ENCODE measurements at places on chromosomes 1 and 21. TPM values are rescaled to one million over a fixed set of nuclear protein-coding genes. Genes with fewer than 3 reads are reported as not detected.

NR1I3 gene
- total RNA-seq: not detected

DNA sequence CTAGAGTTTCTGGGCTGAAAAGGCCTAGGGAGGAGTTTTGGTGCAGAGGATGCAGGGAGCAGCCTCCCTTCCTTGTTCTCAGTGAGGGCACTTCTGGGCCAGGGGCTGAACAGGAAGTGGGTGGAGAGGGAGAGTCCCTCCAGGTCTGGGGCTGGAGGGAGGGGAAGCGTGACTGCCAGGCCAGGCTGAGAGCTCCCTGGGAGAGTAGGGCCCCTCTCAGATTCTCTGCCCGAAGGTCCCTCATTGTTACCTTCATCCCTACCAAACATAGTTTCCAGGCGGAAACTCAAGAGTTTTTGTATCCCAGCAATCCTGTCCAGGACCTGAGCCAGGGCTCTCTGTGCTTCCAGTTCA is 36.8 kb downstream of the CITED4 start:
- H3K36me3 ChIP-seq: no peaks in the 10 kb centered on the region
- no peak for DNase-seq
- peaks cover 42% of the 10 kb centered on the region for H3K4me1 ChIP-seq
- peak overlapping the region; percentile 97 for H3K27ac ChIP-seq
- no peaks in the 10 kb centered on the region for H3K27me3 ChIP-seq
- peak overlapping the region; percentile 33 for H3K4me3 ChIP-seq

GRCh38 chr1:14500041-14500440 is 98.4 kb upstream of the KAZN start:
- no peak overlapping the region for H3K27ac ChIP-seq
- no peaks in the 10 kb centered on the region for H3K36me3 ChIP-seq
- DNase-seq: no peak
- no peak overlapping the region for H3K4me3 ChIP-seq
- peaks cover 1% of the 10 kb centered on the region for H3K27me3 ChIP-seq
- peaks cover 17% of the 10 kb centered on the region for H3K4me1 ChIP-seq

- H3K27me3 ChIP-seq: no peaks in the 10 kb centered on the region
- no peak overlapping the region for H3K27ac ChIP-seq
- peak; percentile 12 for DNase-seq
- H3K36me3 ChIP-seq: peaks cover 5% of the 10 kb centered on the region
- peaks cover 49% of the 10 kb centered on the region for H3K4me1 ChIP-seq
- no peak overlapping the region for H3K4me3 ChIP-seq
These were observed 5.3 kb downstream of the ATP2B4 start for GRCh38 chr1:203631946-203632345.

- H3K27me3 ChIP-seq: no peaks in the 10 kb centered on the region
- H3K4me3 ChIP-seq: no peak overlapping the region
- H3K4me1 ChIP-seq: no peaks in the 10 kb centered on the region
- H3K36me3 ChIP-seq: no peaks in the 10 kb centered on the region
- no peak overlapping the region for H3K27ac ChIP-seq
These were observed 10.9 kb downstream of the TCEANC2 start for GRCh38 chr1:54064299-54064698.

DNA sequence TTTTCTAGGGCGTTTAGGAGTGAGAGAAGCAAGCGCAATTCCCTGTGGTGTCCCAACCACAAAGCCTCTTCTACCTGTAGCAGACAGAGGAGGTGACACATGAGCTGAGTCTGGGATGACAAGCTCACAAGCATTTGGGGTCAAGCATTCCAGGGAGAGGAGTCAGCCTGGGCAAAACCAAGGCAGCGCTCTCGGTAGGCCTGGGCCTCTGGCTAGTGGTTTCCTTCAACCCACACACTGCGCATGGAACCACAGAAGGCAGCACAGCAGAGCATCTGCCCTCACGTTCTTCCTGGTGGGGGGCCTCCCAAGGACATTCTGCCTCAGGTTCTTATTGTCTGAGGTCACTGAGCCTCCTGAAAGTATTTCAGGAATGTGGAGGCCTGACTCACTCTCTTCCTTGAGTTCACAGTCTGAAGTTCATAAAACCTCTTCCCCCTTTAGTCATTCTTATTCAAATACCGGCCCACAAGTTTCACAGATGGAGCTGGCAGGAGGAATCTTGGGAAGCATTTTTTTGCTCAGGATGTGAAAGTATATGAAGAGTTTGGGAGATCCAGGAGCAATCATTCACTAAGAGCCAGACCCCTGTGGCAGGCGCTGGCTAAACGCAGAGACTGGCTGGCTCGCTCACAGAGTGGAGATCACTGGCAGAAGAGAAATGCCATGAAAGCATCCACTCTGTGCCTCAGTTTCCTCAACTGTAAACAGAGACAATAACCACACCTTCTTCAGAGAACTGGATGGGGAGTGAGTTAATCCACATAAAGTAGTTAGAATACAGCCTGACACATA is 26.8 kb downstream of the CCN1 start:
- no peak overlapping the region for H3K4me3 ChIP-seq
- H3K4me1 ChIP-seq: peaks cover 73% of the 10 kb centered on the region
- H3K27me3 ChIP-seq: no peaks in the 10 kb centered on the region
- DNase-seq: peak; percentile 96
- H3K36me3 ChIP-seq: no peaks in the 10 kb centered on the region
- peak overlapping the region; percentile 87 for H3K27ac ChIP-seq

DNA sequence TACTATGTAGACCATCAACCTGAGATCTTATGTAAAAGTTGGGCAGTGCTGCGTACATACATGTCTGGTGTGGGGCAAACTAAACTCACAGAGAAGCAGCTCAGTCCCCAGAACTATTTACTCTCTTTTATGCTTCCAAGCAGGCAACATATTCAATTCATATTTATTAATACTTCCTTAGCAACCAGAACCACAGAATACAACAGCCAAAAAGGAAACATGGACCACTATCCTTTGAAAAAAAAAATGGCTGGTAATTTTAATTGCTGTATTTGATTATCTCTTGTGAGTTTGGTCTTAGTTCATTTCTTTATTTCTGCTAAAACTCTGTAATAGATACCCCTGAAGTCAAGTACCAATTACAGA is 1.5 kb upstream of the PPP1R15B start:
- no peak for DNase-seq
- peak overlapping the region; percentile 100 for H3K27ac ChIP-seq
- H3K36me3 ChIP-seq: no peaks in the 10 kb centered on the region
- H3K4me1 ChIP-seq: peaks cover 28% of the 10 kb centered on the region

- H3K27me3 ChIP-seq: peaks cover 1% of the 10 kb centered on the region
- H3K36me3 ChIP-seq: no peaks in the 10 kb centered on the region
- H3K4me1 ChIP-seq: no peaks in the 10 kb centered on the region
- no peak overlapping the region for H3K27ac ChIP-seq
- H3K4me3 ChIP-seq: no peak overlapping the region
- DNase-seq: no peak
These were observed 91.8 kb upstream of the KAZN start for GRCh38 chr1:14506471-14507255.

DNA sequence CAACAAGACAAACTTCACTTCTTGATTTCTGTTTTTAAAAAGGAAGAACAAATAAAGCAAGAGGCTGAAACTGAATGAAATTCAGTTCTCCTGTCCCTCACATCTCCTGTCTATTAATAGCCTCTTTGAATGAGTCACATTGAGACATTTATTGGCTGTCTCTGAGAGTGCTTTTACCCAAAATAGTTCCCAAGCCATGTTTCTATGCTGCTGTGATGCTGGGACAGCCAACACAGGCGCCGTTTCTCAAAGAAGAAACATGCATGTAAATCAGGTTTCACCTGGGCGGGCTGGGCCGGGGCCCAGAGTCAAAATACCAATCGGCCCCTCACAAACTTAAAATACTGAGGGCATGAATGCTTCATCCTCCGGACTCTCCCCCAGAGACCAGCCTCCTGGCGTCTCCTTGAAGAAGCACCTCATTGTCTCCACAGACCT is 105.2 kb downstream of the EDEM3 start:
- no peaks in the 10 kb centered on the region for H3K36me3 ChIP-seq
- peak overlapping the region; percentile 48 for H3K4me3 ChIP-seq
- no peak for DNase-seq

DNA sequence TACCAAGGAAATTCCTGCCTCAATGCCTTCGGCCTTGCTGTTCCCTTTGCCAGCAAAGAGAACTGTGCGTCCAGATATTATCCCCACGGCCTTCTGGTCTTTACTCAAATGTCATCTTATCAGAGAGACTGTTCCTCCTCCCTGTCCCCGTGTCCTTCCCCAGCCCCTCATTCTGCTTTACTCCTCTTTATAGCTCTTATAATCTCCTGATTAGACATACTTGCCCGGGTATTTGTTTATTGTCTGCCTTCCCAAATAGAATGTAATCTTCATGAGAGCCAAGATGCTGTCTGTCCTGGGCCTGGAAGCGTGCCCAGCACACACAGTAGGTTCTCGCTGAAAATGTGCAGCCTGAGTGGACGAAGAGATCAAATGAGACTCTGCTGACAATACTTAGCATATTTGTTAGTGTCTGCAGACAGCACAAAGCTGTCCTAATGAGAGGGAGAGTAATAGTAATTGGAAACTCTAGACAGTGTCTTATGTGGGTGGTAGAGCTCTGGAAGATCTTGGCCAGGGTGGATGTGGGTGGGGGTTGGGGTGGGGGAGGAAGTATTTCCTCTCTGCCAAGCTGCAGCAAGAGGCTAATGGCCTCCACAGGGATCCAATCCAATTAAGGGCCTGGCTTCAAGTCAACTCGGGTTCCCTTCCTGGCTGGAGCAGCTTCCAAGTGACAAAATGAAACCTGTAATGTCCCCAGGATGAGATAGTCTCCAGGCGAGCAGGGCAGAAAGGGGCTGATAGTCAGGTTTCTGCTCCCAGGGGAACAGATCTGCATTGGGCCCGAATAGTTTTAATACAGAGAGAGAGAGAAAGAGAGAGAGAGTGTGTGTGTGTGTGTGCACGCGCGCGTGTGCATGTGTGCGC is 9.5 kb upstream of the CLIC4 start:
- no peak overlapping the region for H3K4me3 ChIP-seq
- H3K4me1 ChIP-seq: peaks cover 16% of the 10 kb centered on the region
- H3K27ac ChIP-seq: peak overlapping the region; percentile 49
- no peak for DNase-seq

CLDN17 gene
- total RNA-seq: not detected

ORC1 gene
- 5.1 TPM for total RNA-seq

PDE9A gene
- total RNA-seq: 0.60 TPM

CYYR1 gene
- 4.1 TPM for total RNA-seq

DNA sequence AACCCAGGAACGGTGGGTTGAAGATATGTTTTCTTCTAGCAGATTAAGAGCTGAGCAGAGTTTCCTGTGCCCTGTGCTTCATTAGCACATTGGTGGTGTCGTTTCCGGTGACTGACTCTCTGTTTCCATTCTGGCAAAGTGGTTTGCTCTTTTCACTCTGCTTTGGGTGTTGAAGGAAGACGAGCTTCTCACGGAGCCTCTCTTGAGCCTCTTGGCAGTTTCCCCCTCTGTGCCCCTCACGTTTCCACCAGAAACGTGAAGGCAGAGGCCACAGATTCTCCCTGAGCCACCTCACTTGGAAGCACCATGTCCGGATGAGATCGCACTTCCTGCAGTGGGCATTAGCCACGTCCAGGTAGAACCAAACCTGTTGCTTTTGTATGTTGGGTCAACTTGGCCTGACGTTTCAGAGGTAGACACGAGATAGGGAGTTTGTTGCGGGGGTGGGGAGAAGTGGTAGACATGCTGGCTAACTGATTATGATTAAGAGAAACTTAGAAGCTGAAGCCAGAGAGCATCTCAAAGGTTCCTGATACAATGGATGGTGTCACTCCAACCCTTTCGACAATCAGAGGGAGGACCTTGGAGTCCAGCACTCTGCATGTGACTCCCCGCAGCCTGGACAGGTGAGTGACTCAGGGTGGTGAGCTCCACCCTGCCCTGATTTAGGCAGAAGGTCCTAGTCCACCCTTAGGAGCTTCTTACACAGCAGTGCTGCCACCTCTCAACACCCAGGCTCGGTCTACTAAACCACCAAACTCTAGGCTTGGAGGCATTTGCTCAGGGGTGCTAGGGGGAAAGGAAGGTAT is at the start of gene LAX1:
Gene LAX1 (plus strand): TSS at position 155 of the 809 bp plus-strand sequence. CDS start 383 bp downstream, at position 538.
- peak; percentile 50 for DNase-seq
- no peak within 1 kb of the TSS for H3K4me3 ChIP-seq
- H3K27me3 ChIP-seq: peaks cover 4% of the 10 kb centered on the region
- H3K27ac ChIP-seq: no peak within 1 kb of the TSS

DNA sequence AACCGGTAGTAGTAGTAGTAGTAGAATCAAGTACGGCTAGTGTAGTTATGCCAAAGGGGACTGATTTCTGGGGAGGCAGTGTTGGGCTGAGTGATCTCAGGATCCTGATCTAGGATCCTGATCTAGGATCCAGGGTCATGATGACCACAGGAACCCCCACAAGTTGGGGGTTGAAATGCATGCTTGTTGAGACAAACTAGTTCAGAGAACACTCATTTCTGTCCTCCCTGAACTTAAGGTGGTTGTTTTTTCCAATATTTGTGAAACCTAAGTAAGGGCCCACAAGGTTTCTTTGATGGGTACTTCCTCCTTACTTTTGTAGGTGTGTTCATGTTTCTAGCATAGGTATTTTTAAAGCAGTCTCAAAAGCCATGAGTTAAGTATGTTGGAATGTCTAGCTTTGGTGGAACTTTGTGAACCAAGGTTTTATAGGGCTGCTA is 33.9 kb upstream of the PDC start:
- H3K36me3 ChIP-seq: no peaks in the 10 kb centered on the region
- no peak for DNase-seq
- peaks cover 26% of the 10 kb centered on the region for H3K4me1 ChIP-seq
- H3K27me3 ChIP-seq: no peaks in the 10 kb centered on the region
- H3K4me3 ChIP-seq: no peak overlapping the region

RGS18 gene
- total RNA-seq: not detected

GRCh38 chr1:4512636-4513035 is 141.8 kb upstream of the AJAP1 start:
- H3K27ac ChIP-seq: no peak overlapping the region
- DNase-seq: no peak
- H3K4me1 ChIP-seq: no peaks in the 10 kb centered on the region
- no peak overlapping the region for H3K4me3 ChIP-seq

CD244 gene
- not detected for total RNA-seq

DNA sequence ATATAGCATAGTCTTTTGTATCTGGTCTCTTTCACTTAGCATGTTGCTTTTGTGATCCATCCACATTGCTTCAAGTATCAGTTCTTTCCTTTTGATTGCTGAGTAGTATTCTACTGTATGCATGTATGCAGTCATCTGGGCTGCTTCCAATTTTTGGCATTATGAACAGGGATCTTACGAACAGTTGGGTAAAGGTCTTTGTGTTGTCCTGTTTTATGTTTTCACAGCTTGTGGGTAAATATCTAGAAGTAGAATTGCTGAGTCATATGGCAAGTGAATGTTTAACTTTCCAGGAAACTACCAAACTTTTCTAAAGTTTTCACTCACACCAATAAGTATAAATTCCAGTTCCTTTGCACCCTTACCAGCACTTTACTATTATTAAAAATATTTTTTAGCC is 60.9 kb downstream of the LHX4 start:
- H3K27me3 ChIP-seq: no peaks in the 10 kb centered on the region
- no peaks in the 10 kb centered on the region for H3K4me1 ChIP-seq
- H3K4me3 ChIP-seq: no peak overlapping the region
- peak overlapping the region; percentile 9 for H3K27ac ChIP-seq
- H3K36me3 ChIP-seq: peaks cover 8% of the 10 kb centered on the region
- no peak for DNase-seq
